GM04503 (cell line): ENCODE measurements at places on chromosomes 1 and 21.

DNA sequence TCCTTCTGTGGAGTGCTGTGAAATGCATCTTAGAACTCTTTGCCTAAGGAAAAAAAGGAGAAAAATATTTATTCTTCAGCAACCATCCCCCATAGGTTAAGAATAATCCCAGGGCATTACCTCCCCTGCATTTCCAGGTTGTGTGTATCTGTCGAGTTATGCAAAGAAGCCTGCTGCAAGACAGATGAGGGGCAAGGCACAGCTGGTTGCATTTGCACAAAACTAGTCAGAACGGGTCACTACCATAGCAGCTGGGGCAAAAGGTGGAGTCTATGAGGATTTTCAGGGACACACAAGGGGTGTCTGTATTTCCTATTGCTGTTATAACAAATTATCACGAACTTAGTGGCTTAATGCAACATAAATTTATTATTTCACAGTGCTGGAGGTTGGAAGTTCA, 443.4 kb upstream of the C1orf87 start:
- no peak for DNase-seq

GRCh38 chr1:206784471-206784903, 12.2 kb upstream of the IL10 start:
- no peak for DNase-seq

- no peak for DNase-seq
Observed at GRCh38 chr1:30117685-30118084, 605.7 kb downstream of the MATN1 start.

DNA sequence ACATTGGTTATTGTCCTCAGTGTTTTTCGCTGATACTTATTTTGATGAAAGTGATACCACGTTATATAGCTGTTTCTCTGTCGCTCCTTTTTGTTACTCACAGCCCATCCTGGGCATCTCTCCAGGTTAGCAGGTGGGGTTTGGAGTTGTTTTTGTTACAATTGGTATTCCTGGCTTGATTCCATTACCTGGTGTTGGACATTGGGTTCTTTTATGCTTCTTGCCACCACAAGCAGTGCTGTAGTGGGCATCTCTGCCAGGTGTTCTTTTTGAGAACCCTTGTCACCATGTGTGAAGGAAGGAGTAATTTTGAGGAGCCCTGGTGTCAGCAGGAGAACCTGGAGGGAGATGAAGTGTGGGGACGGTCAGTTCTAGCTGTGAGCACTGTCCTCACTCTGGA, 47.5 kb upstream of the PWP2 start:
- no peak for DNase-seq

GRCh38 chr1:25799352-25799934, 550 bp upstream of the SELENON start:
- DNase-seq = no peak

- no peak for DNase-seq
Observed at GRCh38 chr1:36652011-36652410, 169.3 kb upstream of the CSF3R start.

- DNase-seq = no peak
Observed at GRCh38 chr21:27154451-27155129, 187.7 kb upstream of the ADAMTS5 start.
